DMS 273 treated with DMSO at 0.1 percent for 48 hours (cell line): ENCODE measurements at places on chromosomes 1 and 21.

- DNase-seq: no peak
Observed at GRCh38 chr1:10771789-10772188, 24.7 kb downstream of the CASZ1 start.

DNA sequence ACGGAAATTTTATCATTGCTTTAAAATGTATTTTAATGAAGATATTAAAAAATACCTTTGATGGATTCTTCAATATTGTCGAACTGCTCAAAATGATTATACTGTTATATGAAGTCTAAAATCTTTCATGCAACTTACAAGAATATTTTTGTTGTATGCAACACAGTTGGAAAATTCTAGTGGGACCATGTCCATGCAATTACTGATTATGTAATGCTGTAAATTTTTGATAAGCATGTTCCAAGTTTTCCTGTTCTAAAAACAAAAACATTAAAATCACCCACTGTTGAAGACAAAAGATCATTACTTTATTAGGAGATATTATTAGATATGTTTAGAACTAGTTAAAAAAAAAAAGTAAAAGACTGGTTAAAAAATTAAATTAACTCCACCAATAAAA is 132.8 kb downstream of the NFIA start:
- no peak for DNase-seq

DNA sequence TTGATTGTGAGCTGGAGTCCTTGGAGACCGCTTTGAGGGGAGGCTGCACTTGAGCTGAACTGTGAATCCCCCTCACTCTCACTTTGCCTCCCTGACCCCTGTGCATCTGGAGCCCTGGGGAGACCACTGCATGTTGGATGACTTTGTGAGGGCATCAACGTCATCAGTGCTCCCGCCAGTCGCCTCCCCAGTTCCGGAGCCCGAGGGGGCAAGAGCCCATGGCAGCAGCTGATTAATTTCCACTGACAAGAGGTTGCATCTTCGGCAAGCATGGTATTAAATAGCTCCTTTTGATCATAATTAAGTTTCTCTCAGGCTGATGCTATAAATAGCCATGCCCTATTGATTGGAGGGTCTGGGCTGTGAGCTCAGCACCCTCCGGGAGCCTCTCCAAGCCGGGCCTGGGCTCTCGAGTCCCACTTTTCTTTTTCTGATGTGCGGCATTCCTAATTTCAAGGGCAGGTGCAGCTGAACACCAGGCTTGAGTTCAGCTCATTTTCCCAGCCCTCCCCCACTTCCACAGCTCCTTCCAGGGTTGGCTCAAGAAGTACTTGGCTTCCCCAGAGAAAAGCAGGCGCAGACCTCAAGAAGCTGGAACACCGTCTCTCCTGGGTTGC is 33.2 kb downstream of the KCND3 start:
- DNase-seq: no peak

GRCh38 chr1:83500987-83501591 is 497.8 kb downstream of the TTLL7 start:
- DNase-seq: no peak

DNA sequence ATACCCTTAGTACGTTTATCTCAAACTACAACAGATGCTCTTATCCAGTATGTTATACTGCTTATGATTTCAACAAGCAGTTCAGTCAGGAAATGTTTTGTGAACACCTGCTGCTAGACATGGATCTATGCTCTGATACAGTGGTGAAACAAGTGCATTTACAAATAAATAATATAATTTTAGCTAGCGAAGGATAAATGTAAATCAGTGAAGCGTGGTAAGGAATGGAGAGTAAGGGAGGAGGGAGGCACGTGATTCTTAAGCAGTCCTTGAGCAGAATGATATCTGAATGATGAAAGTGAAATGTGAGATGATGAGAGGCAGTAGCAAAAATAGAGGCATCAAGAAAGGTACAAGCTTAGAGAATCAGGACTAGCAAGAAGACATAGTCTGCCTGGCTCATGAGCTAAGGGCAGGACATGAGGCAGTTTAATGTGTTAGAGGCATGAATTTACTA is 6.3 kb downstream of the TSNAX start:
- no peak for DNase-seq

DNA sequence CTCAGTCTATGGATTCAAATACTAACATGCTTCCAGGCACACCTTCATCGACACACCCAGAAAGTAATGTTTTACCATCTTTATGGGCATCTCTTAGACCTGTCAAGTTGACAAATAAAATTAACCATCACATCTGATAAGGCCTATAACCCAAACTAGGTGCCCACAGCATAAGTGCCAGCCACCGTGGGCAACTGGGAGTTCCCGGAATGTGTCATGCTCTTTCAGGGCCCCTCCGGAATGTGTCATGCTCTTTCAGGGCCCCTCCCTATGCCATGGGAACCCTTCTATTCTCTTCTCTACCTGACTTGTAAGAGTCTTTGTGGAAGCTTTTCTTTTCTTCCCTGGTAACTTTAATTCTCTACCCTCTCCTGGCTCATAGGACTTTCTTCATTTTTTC is 26.6 kb downstream of the KRTAP24-1 start:
- DNase-seq: no peak

- DNase-seq: no peak
Observed at GRCh38 chr1:59083946-59084865, 212.7 kb upstream of the FGGY start.

- peak; percentile 41 for DNase-seq
Observed at GRCh38 chr1:227725046-227725445, 10.1 kb downstream of the JMJD4 start.

GRCh38 chr1:32743380-32744070 is 41.0 kb upstream of the SYNC start:
- DNase-seq: no peak

GRCh38 chr21:31128234-31128633 is 90.0 kb upstream of the KRTAP19-8 start:
- no peak for DNase-seq

DNA sequence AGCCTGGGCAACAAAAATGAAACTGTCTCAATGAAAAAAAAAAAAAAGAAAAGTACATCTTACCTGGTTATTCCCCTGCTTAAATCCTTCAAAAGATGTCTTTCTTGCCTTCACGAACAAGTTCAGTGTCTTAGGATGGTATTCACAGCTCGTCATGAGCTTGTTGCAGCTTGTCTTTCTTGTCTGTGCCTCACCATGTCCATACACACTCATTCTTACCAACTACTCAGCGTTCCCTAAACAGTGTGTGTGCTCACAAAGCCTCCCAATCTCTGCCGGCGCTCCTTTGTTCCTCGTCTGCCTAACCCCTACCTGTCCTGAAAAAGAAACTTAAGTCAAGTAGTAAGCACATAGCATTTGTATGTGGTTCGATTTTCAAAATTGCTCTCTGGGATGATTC is 31.1 kb downstream of the UBE4B start:
- DNase-seq: no peak

GRCh38 chr1:154329152-154329521 is 3.8 kb downstream of the ATP8B2 start:
- DNase-seq: no peak

DNA sequence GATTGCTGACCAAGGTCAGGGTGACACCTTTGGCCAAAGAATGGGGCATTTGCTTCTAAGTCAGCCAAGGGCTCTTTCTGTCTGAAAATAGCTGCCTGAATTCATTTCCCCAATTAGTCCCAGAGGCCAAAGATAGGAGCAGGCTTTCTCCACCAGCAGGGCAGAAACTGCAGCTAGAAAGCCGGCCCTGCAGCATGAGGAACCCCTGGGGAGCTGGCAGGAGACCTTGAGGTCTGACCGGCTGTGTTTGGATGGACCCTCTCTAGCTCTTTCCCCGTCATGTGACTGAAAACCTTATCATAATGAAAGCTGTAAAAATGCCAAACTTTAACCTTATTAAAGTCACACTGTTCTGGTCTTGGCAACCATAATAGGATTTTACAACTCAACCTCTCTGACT is 93.4 kb downstream of the CD58 start:
- DNase-seq: no peak

DNA sequence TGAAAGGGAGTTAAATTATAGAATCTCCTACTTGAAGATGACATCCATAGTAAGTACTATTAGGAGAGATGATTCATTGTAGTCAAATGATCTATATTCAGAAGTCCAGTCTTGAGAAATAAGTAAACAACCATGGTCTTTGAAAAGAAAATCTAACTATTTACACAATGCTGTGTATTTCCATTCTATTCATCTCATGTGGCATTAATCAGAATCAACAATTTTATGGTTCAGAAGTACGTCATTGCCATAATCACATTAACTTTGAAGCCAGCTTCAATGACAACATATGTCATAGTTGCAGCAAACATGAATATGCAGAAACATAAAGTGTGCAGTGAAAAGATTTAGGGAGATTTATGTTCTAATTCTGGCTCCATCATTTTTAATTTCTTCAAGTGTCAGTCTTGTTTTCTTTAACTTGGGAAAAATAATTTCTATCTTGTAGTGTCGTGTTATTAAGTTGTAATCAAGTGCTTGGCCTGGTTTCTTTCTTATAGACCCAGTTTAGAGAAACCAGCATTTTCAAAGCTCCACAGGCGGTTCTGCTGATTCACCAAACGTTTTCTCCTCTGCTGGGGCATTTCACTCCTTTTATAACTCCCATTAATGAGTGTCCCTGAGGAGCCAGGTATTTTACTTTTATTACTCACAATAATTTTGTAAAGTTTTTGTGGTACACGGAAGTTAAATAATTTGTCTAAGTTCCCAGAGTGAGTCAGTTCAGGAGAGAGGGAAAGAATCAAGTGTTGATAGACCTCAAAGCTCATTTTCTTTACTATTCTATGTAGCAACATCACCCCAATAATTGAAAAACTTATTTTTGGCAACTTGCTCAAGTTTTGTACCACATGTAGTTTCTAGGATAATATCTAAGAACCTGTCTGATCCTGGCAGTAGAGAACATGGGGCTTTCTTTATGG is 35.9 kb upstream of the PTGS2 start:
- DNase-seq: no peak

- DNase-seq: no peak
Observed at GRCh38 chr1:244651956-244652622, 837 bp upstream of the DESI2 start.

GRCh38 chr1:206723805-206724472 is 39.2 kb downstream of the MAPKAPK2 start:
- no peak for DNase-seq

DNA sequence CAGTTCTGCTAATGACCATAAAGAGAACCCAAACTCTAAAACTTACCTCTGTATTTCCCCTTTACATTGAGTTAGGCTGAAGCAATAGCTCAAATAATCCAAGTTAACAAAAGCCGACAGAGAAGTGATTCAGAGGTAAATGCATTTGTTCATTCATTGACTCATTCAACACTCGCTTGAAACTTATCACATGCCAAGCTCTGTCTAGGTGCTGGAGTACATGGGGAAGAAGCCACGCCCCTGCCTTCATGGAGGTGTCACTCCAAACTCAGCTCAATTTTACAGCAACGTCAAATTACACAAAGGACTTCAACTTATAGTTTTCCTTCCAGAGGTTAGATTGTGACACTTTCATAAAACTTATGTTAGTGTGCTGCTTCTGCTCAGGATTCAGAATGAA is 45.8 kb downstream of the SLC25A24 start:
- no peak for DNase-seq

DNA sequence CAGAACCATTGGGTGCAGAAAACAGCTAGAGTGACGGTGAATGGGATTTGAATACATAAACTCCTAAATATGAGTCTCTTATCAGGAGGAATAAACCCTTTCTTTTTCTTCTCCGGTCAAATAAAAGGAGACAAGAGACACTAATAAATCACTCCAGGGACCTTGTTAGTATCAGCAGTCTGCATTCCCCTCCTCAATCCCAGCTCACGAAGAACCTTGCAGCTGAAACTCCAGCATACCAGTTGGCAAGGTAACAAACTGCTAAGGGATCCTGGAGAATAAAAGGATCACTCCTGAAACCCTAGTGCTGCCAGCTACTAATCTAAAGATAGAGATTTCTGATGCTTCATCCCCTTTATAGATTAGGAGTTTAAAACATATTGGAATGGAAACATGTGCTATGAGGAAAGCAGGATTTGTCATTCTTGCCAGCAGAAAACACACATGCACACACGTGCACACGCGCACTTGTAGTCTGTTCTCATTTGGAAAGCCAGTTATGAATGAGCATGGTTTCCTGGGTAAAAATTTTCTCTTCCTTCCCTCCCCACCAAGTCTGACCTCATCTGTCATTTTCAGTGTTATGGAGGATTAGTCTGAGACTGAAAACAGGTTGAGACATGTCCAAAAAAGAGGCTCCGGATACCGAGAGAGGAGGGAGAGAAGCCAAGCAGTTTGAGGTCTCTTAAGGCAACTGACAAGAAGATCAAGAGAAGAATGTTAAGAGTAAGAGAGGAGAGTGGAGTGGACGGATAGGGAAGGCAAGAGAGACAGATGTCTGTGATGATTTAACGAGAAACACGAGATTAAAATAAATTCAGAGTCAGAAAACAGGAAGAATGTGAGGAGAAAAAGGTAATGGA is 10.9 kb downstream of the IER5 start:
- DNase-seq: peak; percentile 73

DNA sequence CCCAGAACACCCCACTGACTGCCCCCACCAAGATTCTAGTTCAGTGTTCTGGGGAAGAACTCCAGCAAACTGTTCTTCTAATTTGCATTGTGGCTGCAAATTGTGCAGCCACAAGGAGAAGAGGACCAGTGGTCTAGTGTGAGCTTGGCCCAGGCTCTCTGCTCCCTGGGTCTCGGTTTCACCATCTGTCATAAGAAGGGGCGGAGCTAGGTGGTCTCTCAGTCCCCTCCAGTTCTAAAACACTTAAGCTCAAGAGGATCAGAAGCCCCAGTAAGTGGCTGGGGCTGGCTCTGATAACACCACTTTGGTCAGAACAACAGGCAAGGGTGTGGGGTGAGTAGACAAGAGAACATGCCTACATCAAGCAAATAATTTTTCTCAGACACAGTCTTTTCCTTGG is 99.9 kb downstream of the BEND5 start:
- no peak for DNase-seq

GRCh38 chr1:27377760-27378495 is 3.3 kb upstream of the FCN3 start:
- no peak for DNase-seq

DNA sequence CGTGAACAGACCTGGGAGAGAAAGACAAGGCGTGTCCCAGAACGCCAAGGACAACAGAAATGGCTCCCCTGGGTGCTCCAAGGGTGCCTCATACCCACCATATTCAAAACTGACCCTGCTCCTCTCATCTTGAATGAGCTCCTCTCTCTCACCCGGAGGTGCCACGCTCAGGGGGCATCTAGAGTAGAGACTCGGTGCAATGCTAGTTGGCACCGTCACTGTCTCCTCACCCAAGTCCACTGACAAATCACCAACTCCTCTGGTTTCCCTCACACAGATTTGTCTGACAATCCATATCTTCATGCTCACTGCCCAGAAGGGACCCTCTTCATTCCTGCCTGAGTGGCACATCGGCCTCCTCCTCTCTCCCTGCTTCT is 5.0 kb downstream of the TMEM125 start:
- DNase-seq: no peak

GRCh38 chr21:42222386-42222785 is 3.4 kb downstream of the ABCG1 start:
- DNase-seq: no peak

DNA sequence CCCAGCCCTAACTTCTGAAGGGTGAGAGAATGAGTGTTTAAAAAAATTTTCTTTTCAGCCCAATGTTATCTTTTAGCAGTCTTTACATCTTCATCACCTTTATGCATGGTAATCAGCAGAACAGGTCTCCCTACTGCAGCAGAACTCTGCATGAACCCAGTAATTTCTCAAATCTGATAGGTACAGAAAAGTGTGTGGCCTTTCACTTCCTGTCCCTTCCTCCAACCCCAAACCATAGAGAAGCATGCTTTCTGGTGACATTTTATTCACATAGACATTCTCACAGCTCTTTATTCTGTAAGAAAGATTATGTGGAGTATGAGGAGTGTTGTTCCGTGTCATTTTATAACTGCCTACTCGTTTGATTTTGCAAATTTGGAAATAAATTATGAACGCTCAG is 68.6 kb downstream of the RPAP2 start:
- DNase-seq: no peak
